Nephron progenitor cell (in vitro differentiated cells): ENCODE measurements at places on chromosomes 11 and 22.

DNA sequence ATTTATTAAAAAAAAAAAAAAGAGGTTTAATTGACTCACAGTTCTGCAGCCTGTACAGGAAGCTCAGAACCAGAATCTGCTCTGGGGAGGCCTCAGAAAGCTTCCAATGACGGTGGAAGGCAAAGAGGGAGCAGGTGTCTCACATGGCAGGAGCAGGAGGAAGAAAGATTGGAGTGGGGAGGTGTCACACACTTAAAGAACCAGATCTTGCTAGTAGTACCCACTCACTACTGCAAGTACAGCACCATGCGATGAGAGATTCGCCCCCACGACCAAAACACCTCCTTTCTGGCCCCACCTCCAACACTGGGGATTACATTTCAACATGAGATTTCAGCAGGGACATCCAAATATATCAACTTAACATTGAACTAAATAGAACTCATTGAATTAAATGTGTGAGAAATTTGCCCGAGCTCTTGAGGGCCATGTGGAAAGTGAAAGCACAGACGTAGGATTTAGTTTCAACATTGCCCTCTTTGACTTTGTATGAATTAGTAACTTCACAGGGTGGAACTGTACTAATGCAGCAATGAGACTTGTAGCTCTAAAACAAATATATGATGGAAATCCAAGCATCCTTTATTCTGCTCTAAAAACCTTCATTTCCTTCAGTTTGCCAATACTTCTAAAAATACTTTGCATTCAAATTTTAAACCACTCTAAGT lies 628.2 kb downstream of the FAM181B start:
- DNase-seq = no peak

DNA sequence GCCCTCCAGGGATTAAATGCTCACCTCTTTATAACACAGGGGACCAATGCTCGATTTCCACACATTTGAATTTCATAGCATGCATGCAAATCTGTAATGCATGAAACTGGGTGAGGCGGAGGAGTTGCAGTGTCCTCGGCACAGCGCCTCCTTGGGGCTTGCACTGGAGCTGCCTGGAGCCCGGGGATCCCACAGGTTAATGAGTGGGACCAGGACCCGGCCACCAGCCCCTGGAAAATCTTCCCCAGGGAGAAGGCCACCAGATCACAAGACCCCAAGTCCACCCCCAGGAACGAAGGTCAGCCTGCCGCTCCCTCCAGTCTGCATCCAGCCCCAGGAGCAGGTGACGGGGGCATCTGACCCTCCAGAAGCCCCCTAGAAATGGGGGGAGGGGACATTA lies 119.1 kb downstream of the MN1 start:
- DNase-seq = peak; percentile 49

GRCh38 chr11:126464796-126465195 lies 109.3 kb downstream of the ST3GAL4 start:
- no peak for DNase-seq

GRCh38 chr22:46066691-46067090 lies 83.6 kb upstream of the PPARA start:
- no peak for DNase-seq

DNA sequence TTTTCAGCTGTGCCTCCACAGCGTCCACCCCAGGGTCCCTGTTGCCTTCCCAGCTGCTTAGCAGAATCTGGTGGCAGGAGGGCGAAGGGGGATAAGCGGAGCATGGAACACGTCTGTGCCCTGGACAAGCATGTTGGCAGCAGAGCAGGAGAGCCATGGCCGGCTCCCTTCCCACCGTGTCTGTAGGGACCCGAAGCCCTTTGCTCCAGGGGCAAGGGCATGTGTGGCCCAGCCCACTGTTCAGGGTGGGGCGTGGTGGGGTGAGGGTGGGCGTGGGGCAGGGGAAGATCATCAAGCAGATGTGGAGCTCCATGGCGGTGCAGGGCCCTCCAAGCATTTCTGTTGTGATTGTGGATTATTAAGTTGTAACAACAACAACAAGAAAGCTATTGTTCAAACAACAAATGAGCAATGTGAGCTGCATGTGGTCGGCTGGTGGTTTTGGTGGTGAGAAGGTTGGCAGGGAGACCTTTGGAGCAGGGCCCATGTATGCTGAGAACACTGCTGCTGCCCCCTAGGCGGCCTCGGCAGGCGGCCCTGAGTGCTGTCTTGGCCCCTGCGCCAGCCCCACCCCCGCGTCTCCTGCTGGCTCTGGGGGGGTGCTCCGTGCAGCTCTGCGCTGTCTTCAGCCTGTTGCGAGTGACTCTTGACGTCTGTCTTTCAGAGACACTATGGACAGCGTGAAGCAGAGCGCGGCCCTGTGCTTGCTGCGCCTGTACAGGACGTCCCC lies 50.9 kb downstream of the AP2A2 start:
- DNase-seq = no peak

GRCh38 chr11:17986007-17986710 lies 26.7 kb downstream of the SERGEF start:
- DNase-seq = no peak
